ENCODE measurements at places on chromosomes 16 and 17.

GRCh38 chr17:57999496-58000017 is 7.5 kb downstream of the SRSF1 start:
- DNase-seq, result peak; percentile 62

DNA sequence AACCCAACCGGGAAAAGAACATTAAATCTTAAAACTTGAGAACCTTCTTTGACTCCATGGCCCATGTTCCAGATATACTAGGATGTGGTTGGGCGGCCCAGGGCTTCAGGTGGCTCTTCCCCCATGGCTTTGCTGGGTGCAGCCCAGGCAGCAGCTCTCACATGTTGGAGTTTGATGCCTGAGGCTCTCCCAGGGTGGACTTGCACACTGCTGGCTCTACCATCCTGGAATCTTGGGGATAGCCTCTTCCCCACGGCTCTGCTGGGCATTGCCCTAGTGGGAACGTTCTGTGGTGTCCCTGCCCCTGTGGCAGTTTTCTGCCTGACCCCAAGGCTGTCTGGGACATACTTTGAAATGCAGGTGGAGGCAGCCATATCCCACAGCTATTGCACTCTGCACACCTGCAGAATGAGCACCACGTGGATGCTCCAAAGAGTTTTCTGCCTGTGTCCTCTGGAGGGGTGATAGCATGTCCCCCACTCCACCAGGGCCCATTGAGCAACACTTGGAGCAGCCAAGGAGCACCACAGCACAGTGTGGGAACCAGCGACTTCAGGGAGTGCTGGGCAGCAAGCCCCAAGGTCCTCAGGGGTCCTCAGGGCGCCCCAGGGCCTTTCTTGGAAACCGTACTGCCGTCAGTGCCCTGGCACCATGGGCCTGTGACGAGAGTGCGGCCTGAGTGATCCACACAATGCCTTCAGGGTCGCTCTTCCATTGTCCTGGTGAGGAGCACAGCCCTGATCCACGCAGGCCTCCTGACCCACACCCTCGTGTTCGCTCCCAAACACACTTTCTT is 70.8 kb downstream of the GOSR1 start:
- no peak for DNase-seq

DNA sequence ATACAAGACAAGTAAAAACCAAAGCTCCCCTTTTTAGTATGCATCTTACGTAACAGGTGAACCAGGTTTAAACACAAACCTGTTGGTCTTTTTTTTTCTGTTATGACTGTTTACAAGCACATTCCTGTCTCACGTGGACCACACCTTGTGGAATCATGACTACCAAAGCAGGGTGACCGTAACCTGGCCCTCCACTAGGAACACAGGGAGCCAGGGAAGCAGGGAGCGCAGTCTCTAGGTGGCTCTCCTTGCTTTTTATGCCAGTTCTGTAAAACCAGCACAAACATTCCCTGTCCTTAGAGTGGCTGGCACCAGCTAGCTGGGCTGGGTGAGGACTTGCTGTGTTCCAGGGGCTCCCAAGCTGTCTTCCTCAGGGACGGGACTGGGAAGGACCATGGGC is 44.1 kb downstream of the DDX19A start:
- DNase-seq, result no peak

GRCh38 chr16:29007730-29008593 is 23.1 kb downstream of the LAT start:
- DNase-seq, result peak; percentile 55

DNA sequence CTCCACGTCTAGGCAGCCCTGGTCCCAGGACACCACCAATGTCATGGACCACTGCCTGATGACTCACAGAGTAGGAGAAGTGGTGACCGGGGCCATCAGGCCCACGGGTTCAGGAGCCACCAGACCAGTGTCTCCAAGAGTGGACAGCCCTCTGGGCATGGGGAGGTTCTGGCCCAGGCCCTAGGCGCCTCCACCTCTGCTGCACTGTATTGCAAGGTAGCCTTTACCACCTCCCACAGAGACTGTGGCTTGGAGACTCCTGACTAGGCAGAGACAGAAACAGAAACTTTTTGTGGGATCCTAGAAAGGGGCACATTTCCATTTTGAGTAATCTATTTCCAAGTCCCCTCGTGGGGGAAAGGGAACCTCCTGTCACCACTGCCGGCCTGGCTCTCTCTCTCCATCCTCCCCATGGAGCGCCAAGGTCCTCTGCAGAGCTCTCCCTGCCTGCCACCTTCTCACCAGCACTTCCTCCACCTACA is 2.9 kb downstream of the CDIP1 start:
- DNase-seq, result no peak

- no peak for DNase-seq
Observed at GRCh38 chr16:67790071-67790470, 16.3 kb downstream of the RANBP10 start.

DNA sequence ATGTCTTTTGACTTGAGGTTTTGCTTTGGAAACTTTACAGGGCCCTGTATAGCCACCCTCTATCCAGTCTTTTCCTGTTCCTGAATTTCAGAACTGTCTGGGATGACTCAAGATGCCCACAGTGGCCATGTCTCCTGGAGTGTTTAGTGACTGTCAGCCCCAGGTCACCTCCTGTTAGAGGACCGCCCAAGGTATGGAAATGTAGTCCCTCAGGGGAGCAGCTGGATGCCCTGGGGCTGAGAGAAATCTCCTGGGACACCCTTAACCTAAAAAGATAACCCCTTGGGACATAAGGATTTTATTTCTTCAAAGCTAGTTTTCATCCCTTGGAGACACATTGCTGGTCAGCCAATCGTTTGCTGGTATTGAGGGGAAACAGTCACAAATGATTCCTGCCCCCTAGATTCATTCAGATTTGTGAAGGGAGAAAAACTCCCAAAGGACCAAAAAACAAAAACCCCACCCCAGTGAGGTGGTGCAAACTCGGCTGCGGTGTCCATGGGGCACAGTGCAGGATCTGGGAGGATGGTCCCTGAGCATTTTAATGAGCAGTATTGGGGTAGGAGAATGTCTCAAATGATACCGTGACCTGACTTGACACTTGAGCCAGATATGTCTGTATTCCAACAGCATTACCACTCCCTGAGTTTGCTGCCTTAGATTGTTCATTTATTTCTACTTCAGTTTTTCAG is 1.7 kb downstream of the ZNF267 start:
- DNase-seq, result peak; percentile 37

DNA sequence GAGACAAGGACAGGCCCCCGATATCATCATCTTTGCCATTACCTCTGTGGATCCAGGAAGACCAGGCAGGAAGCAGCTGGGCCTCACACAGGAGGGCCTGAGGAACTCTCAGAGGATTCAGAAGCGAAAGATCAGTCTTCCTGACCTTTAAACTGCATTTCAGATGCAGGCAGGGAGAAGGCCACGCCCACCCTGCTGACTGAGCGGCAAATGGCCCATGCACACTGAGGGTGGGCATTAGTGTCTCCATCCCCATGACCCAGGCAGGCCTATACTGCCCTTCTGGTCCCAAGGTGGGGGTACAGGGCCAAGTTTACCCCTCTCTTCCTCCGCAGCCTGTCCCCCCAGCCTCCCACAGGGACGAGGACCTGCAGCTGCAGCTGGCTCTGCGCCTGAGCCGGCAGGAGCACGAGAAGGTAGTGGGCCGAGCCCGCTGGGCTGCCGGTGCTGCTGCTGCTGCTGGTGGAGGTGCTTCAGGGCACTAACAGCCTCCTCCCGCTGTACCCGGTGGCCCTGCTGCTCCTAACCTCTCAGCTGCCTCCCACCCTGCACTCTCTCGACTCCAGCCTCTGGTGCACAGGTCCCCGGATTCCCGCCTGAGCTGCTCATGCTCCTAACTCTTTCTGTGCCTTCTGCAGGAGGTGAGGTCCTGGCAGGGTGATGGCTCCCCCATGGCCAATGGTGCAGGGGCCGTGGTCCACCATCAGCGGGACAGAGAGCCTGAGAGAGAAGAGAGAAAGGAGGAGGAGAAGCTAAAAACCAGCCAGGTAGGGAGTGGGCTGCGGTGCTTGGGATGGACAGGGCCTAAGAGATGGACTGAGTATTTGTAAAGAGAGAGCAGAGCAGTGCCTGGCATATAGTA is 6.2 kb downstream of the EPN3 start:
- DNase-seq, result no peak

GRCh38 chr17:17384961-17385360 is 81.8 kb downstream of the NT5M start:
- no peak for DNase-seq

GRCh38 chr16:47927330-47927729 is 228.5 kb downstream of the ABCC12 start:
- DNase-seq, result peak; percentile 8

DNA sequence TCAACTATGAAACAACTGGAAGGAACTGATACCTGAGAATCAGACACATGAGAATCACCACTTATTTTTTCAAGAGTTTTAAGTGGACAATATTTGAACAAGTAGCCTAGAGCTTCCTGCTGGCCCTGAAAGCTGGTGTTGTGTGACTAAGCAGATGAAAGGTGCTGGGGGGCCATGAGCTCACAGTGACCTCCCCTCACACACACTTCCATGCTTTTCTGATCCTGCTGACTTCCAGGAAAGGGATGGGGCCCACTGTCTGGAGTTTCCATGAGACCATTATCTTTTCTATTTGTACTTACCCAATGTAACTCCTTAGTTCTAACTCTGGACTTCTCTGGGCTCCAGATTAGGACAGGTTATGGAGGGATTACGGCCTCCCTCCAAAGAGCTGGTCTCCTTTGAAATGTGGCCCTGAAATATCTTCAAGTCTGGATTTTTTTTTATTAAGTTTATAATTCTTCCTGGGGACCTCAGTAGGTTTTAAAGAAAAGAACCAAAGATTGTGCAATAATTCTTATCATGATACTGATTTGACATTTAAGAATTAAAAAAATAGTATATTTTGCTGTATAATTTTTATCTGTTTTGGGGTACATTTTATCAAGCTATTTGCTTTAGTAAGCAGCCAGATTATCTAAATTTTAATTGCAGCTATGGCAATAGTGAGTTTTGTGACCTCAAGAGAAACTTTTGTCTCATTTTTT is 4.9 kb downstream of the CAPNS2 start:
- no peak for DNase-seq

DNA sequence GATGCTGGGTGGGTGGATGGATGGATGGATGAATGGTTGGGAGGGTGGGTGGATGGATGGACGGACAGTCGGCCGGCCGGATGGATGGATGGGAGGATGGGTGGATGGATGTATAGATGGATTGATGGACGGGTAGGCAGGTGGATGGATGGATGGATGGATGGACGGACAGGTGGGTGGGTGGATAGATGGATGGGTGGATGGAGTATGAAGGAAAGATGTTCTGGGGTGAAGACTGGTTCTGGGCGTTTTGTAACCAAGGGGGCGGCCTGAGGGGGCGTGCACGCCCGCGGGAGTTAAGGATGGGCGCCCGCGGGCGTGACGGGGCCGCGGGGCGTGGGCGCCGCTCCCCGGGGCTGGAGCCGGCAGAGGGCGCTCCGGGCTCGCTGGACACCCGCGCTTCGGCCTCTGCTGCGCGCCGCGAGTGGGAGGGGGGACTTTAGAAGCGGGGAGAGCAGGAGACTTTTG is at the start of gene NECAB2:
Gene NECAB2 (plus strand): TSS at position 407 of the 468 bp plus-strand sequence. CDS start 405 bp downstream, outside the sequence.
- DNase-seq, result peak; percentile 13

- no peak for DNase-seq
Observed at GRCh38 chr17:70336411-70336810, 167.1 kb downstream of the KCNJ2 start.

GRCh38 chr16:71338632-71339031 is 19.9 kb upstream of the CALB2 start:
- DNase-seq, result no peak

- no peak for DNase-seq
Observed at GRCh38 chr17:17808706-17809432, 27.9 kb downstream of the SREBF1 start.

DNA sequence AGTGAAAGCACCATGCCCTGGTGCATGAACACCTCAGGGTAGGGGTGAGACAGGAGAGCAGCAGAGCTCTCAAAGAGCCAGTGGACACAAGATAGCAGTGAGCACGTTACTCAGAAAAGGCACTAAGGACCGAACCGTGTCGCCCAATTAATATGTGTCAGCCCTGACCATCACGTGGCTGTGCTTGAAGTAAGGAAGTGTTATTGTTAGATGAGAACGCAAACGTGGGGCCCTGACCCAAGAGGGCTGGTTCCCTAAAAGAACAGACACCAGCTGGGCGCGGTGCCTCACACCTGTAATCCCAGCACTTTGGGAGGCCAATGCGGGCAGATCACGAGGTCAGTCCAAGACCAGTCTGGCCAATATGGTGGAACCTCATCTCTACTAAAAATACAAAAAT is 16.3 kb downstream of the AXIN1 start:
- no peak for DNase-seq

DNA sequence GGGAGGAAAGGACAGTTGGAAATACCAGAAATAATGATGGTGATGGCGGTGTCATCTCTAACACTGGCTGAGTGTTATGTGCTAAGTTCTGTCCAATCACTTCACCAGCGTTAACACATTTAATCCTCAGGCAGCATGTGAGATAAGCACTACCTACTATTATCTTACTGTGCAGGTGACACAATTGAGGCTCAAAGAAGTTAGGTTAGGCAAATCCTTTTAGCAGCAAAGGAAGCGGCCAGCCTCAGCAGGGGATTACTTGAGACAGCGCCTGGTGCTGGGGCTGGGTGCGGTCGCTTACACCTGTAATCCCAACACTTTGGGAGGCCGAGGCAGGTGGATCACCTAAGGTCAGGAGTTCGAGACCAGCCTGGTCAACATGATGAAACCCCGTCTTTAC is 18.7 kb upstream of the DHX8 start:
- DNase-seq, result no peak

GRCh38 chr17:49946208-49946607 is 22.8 kb upstream of the DLX4 start:
- DNase-seq, result no peak

DNA sequence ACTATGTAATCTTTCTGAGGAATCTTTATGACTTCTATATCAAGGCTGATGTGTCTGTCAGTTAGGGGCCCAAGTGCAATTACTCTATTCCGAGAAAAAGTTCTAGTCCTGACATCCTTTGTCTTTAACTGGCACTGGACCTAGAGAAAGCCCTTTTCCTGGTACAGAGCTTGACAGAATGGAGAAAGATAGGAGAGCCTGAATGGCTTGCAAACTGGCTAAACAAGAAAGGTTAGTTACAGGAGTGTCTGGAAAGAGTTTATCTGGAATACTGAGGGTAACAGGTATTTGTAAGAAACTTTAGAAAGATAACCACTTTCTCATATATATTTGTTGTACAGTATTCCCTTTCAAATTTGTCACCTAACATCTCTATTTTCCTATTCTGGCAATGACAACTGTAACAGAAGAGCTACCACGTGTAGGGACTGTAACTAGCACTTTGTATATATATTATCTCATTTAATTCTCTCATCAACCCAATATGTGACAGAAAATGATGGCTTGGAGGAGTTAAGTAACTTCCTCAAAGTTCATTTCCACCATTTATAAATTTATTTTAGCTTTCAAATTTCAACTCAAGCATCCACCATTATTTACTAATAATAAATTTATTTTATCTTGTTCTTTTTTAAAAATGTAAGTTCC is 97.4 kb upstream of the C17orf78 start:
- no peak for DNase-seq

GRCh38 chr16:25035494-25036405 is 20.6 kb upstream of the ARHGAP17 start:
- DNase-seq, result no peak

GRCh38 chr17:5877948-5878347 is 192.2 kb upstream of the WSCD1 start:
- no peak for DNase-seq

- DNase-seq, result no peak
Observed at GRCh38 chr17:82911822-82912221, 72.0 kb upstream of the ZNF750 start.

- no peak for DNase-seq
Observed at GRCh38 chr17:31414550-31414918, 23.1 kb downstream of the RAB11FIP4 start.

- peak; percentile 97 for DNase-seq
Observed at GRCh38 chr17:17921192-17922069, 50.8 kb downstream of the TOM1L2 start.

- no peak for DNase-seq
Observed at GRCh38 chr17:75518201-75518600, 1.9 kb downstream of the TSEN54 start.
